ENCODE measurements at places on chromosomes 4 and X.

DNA sequence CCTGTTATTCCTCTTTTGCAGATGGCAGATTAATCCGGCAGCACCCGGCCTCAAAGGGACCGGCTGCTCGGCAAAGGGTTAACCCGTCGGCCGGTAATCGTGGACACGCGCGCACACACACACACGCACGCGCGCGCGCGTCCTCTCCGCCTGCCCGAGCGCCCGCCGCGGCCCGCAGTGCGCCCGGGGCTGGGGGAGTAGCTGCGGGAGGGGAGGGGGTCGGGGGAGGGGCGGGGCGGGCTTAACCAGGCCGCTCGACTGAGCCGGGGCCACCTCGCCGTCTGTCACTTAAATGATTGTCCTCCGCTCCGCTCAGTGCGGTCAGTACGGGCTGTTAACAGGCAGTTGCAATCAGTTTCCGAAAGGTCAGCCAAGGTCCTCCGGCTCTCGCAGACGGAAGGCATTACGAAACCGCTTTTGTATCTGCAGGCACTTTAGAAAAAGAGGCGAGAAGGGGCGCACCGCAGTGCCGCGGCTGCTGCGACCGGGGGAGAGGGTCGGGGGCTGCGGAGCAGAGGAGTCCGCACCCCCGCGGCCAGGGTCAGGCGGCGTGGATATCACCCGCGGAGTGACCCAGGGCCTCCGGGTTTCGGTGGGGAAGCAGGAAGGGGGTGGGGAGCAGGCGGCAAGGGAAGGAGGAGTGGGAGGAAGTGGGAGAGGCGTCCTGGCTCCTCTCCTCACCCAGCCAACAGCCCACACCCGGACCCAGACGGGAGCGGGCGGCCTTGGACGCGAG lies 57.3 kb upstream of the BCOR start:
- peak; percentile 83 for DNase-seq

GRCh38 chr4:67869580-67870190 lies 14.1 kb downstream of the TMPRSS11D start:
- no peak for DNase-seq

GRCh38 chrX:78011846-78012245 lies 42.4 kb upstream of the PGAM4 start:
- DNase-seq: no peak

- no peak for DNase-seq
Observed at GRCh38 chr4:151407466-151408379, 1.3 kb upstream of the FHIP1A start.

DNA sequence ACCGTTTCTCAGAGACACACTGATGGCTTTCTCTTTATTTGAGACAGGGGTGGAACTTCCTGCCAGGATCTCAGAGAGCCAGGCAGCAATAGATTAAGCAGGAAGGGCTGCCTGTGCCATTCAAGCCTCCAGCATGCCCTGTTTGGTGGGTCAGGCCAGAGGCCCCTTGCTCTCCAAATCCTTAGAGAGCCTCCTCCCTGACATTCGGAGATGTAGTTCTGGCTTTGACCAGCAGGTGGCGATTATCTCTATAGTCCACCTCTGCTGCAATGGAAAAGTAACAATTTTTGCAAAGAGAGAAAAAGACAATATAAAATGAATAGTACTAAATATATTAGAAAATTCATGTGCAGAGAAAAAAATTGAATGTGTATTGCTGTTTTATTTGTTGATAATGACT lies 93.9 kb downstream of the NXF2B start:
- no peak for DNase-seq

DNA sequence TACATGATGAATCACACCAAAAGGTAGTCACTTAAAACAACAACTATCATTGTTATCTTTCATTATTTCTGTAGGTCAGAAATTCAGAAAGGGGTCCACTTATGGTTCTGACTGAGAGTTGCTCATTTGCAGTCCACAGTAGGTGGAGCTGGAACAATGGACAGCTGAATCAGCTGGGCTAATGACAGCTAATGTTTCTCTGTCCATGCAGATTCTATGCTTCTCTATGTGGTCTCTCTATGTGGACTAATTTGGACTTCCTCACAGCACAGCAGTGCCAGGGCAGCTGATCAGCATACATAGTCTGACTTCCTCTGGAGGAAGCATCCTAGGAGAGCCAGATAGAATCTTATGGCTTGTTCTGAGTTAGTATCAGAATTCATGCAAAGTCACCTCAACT lies 131.7 kb upstream of the INTU start:
- DNase-seq: no peak
